Heart right ventricle (tissue), 16 donors: ENCODE measurements at places on chromosomes 13 and 19. TPM values are rescaled to one million over a fixed set of nuclear protein-coding genes. Genes with fewer than 3 reads are reported as not detected.

GRCh38 chr13:79989217-79989661 lies 351.7 kb downstream of the SPRY2 start:
- no peak for DNase-seq

DNA sequence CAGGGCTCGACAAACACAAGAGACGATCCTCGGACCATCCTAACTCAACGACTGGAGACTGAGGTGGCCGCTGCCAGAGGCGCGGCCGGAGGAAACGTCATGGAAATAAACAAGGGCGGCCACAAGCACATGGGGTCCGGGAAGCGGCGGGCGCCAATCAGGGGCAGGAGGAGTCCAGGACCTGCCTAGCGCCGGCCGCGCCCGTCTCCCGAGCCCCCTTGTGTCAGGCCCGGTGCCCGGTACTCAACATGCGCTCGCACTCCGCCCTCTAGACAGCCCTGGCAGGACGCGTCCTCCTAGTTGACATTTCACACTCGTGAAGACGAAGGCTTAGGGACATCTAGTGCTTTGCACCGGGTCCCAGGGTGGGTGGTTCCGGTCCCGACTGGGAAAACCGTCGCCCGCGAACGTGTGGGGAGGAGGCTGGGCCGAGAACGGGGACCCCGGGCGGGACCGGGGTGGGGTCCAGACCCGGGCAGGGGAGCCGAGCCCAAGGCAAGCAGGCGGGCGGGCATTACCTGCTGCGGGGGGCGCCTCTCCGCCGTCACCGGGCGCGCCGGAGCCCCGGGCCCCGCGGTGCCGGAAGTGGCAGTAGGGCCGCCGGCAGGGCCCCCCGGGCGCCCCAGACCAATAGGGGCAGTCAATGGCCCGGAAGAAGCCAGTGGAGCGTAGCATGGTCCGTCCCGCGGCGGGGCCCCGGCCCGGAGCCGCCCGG lies 442 bp downstream of the REXO1 start:
- no peak for DNase-seq

- DNase-seq = peak; percentile 13
These were observed 533 bp downstream of the ZNF544 start for GRCh38 chr19:58229255-58229639.

- DNase-seq = no peak
These were observed 11.1 kb downstream of the LRRC4B start for GRCh38 chr19:50557009-50557613.

GRCh38 chr13:34003656-34004055 lies 185.7 kb downstream of the RFC3 start:
- DNase-seq = no peak

DNA sequence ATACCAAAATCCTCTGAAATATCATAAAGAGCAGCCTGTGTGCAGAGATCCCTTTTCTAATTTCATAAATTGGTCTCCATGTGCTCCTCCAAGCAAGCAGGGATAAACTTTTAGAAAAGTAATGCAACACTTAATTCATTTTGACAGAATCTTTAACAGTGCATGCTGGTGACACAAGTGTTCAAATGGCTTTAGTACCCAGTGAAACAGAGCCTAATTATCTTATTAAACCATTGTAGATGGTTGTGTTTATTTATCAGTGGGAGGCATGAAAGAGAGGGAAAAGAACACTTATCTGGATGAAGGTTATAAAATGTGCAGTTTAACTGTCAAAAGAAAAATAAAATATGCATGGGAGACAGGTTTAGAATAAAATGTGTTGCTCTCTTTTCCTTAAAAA lies 945.0 kb upstream of the PCDH20 start:
- DNase-seq = no peak

- DNase-seq = no peak
These were observed 15.7 kb downstream of the TMEM143 start for GRCh38 chr19:48348045-48348444.

DNA sequence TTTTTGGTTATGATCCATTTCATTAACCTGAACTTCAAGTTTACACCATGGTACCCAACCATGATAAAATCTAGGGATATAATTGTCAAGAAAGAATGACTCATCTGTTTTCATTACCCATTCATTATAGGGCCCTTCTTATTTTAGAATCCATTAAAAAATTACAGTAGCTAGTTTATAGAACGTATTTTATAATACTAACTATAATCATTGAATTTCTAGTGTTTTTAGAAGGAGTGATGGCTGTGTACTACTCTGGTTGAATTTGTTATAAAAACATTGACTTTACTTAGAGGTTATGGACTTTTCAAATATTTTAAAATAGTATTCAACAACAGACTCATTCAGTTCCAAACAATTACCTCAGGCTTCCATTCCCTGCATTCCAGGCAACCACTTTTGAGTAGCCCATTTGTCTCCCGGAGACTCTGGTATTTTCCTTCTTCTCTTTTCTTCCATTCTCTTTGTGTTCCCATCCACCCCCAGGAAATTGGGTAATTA lies 71.9 kb upstream of the KLF12 start:
- DNase-seq = no peak

GRCh38 chr13:21152251-21152899 lies 24.0 kb downstream of the SKA3 start:
- DNase-seq = no peak

GRCh38 chr13:107835339-107836018 lies 379.9 kb downstream of the LIG4 start:
- no peak for DNase-seq

- no peak for DNase-seq
These were observed 1210.1 kb downstream of the DIAPH3 start for GRCh38 chr13:58953638-58954037.

Gene KIR2DL1
- total RNA-seq = 0.16 TPM

Gene FFAR2
- 0.81 TPM for total RNA-seq

Gene ZNF549
- total RNA-seq = 3.6 TPM

Gene PRR36
- total RNA-seq = 0.05 TPM

Gene GRAMD1A
- 19.5 TPM for total RNA-seq
